Activated CD4-positive, alpha-beta T cell treated with anti-CD3 and anti-CD28 coated beads, Interleukin-2, Interleukin-6, amounts not matched to agents 100 ng/mL and 50 ng/mL, durations not matched to agents 16 hours and 8 hours (primary cell): ENCODE measurements at places on chromosomes 11 and 22.

DNA sequence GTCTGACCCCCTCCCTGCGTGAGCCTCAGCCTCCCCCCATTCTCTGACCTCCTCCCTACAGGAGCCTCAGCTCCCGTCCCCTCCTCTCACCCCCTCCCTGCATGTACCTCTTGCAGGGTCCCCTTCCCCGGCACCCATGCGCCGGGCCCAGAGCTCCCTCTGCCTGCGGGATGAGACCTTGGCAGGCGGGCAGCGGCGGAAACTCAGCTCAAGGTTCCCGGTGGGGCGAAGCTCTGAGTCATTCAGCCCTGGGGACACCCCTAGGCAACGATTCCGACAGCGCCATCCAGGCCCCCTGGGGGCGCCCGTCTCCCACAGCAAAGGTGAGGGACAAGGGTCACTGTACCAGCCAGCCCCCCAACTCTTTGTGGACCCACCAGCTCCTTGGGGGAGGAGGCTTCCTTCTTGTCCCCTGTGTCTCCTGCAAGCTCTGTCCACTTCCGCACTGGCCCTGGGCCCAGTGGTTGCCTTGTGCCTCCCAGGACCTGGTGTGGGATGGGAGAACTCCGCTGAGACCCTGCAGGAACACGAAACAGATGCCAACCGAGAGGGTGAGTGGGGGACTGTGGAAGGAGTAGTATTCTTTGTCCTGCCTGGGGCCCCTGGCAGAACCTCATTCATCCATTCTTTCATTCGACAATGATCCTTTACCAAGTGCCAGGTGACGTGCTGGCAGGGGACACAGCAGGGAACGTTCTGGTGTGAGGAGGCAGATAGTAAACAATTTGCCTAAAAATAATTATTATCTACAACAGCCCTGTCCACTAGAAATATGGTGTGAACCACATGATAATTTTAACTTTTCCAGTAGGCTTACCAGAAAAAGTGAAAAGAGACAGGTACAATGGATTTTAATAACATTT lies 3.7 kb upstream of the RPS6KA4 start:
- peak; percentile 46 for DNase-seq

DNA sequence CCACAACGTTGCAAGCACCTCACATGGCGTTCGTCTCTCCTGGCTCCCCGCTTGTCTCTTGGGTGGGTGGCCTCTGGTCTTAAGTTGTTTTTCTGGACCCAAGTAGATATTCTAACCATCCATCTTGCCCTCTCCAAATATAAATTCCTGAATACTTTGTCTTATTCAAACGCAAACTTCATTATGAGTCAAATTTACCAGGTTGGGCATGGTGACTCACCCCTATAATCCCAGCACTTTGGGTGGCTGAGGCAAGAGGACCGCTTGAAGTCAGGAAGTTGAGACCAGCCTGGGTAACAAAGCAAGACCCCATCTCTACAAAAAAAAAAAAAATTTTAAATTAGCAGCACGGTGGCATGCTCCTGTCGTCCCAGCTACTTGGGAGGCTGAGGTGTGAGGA lies 5.1 kb upstream of the IGSF9B start:
- DNase-seq, result peak; percentile 44

- DNase-seq, result no peak
Measured at GRCh38 chr11:29163231-29163630, 853.6 kb downstream of the KCNA4 start.

GRCh38 chr22:25964961-25965730 lies 204.1 kb upstream of the SEZ6L start:
- no peak for DNase-seq

DNA sequence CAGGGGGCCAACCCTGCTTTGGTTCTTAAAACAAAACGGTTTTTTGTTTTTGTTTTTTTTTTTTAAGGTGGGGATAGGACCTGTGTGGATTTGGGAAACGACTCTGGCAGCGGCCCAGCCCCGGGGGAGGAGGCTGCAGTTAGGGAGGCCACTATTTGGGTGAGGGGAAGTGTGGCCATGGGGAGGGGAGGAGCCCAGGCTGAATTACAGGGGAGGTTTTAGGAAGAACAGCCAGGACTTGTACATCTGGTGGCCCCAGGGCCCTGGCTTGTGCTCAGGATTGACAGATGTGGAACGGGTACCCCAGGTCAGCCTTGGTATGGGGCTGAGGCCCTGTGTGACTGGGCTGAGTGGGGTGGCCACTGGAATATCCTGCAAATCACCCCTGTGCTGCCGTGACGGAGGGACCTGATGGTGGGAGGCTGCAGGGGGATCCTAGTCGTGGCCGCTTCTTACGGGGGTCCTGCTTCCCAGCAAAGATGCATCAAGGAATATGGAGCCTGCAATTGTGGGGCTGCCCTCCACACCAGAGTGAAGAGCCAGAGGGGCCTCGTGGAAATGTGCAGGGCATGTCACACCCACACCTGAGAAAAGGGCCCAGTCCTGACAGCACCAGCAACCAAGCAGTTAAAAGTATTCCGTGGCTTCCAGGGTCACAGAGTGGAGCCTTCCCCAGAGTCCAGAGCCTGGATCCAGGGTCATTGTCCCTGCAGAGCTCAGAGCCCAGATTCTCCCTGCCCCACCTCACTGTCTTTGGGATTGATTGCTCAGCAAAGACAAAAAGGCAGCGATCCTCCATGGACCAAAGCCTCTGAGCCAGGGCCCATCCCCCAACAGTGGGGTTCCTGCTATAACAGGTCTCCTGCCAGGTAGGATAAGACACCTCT lies 55.2 kb upstream of the WNT7B start:
- DNase-seq, result no peak

DNA sequence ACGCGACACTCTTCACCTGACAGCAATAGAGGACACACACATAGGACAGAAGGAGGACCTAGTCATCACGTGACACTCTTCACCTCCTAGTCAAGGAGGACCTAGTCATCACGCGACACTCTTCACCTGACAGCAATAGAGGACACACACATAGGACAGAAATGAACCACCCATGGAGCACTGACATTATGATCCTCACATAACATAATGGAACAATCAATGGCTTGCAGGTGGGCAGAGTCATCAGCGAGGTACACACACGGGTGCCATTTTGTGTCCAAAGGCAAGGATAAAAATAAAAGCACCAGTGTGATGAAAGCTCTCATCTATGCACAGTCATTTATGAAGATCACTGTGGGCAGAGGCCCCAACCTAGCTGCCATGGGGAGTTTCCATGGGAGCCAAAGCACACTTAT lies 354.7 kb downstream of the LARGE1 start:
- DNase-seq, result no peak

DNA sequence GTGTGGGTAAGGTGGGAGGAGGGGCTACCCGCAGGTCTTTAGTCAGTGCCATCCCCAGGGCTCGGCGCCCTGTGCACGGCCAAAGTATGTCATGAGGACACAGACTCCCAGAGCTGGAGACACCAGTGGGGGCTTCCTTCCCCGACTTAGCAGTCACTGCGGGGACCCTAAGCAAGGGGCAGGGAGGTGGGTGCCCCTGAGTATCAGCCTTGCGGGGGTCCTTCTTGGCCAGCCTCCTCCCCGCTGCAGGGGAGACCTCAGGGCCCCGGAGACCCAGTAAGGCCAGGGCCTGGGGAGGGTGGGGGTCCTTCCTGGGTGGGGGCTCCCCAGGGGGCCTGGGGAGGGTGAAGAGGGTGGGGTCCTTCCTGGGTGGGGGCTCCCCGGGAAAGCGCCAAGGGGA lies 673.8 kb downstream of the BRD1 start:
- no peak for DNase-seq

DNA sequence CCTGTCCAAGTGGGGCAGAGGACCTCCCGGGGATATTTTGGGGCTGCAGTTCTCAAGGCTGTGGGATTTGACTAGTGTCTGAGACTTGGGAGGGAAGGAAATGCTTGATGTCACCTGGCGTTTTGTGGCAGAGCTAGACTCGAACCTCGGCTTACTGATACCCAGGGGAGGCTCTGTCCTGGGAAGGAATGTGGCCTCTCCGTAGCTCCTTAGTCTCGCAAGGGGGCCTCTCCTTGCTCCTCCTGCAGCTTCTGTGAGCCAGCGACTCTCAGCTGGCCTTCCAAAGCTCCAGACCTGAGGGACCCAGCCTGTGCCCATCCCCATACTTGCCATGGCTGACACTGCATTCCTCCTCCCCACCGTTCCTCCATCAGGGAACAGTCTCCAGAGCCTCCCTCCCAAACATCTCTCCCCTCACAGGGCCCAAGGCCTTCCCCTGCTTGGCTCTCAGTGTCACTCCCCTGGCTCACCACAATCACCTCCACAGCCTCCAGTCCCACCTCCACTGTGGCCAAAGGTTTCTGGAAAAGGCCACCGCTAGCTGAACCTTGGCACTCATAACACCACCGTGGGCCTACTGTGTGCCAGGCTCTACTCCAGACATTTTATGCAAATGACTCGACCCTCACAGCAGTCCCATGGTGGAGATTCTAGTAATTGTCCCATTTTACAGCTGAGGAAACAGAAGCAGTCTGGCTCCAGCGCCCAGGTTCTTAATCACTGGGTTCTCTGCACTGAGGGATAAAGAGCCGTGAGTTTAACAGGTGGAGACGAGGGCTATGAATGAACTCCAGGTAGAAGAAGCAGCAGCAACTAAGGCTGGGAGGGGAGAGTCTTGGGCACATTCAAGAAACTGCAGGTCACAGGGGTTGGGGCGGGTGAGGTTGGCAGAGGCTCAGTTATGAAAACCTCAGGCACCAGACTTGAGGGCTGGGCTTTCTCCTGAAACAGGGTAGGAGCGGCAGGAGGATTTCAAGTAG lies 12.1 kb downstream of the P2RY2 start:
- DNase-seq, result no peak

DNA sequence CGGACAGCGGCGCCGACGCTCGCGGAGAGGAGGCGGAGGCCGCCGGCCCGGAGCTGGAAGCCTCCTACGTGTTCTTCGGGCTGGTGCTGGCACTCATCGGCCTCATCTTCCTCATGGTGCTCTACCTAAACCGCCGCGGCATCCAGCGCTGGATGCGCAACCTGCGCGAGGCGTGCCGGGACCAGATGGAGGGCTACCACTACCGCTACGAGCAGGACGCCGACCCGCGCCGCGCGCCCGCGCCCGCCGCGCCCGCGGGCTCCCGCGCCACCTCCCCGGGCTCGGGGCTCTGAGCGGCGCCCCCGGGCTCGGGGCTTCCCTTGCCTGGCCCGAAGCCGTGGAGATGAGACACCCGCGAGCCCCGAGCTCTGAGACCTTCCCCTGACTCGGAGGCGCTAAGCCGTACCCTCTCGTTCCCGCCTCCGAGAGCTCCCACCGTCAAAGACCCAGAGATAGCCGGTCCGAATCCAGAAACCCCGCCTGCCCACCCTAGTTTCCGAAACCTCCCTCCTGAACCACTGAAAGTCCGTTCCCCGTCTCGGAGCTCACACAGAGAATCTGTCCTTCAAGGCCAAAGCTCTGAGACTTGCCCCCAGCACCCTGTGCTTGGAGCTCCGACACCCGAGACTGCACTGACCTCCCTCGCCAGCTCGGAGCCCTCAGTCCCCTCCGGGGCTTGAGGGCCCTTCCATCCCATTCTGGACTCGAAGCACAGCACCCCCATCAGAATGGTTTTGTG lies 1.5 kb downstream of the TPBGL start:
- DNase-seq, result no peak

DNA sequence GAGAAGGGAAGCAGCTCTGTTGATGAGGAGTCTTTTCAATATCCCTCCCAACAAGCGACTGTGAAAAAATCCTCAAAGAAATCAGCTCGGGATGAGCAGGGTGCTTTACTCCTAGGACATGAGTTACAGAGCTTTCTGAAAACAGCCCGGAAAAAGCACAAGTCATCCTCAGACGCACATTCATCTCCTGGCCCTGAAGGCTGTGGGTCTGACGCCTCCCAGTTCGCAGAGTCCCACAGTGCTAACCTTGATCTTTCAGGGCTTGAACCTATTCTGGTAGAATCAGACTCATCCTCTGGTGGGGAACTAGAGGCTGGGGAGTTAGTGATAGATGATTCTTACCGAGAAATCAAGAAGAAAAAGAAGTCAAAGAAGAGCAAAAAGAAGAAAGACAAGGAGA lies 7.7 kb downstream of the HMGXB4 start:
- DNase-seq, result no peak

GRCh38 chr11:7160814-7161489 lies 72.2 kb downstream of the RBMXL2 start:
- peak; percentile 86 for DNase-seq

DNA sequence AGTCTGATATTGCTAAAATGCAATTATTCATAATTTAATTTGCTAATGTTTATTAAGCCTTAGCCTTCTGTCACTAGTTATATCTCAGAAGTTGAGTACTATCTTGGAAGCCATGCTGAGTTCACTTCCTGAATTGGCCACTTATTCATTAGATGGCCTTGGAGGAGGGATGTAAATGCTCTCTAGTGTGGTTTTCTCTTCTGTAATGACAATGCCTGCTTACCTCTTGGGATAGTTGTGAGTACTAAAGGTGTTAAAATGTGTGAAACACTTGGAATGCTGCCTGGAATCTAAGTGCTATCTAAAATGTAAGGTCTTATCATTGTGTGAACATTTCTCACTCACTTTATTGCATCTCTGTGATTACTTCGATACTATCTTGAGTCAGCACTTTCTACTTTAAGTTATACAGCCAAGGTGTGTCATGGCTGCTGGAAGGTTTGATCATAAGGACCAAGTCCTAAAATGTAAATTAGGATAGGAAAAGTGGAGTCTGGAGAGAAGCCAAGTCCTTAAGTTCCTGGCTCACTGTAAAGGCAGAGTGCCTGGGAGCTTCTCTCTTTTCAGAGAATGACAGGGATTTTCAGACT lies 12.4 kb downstream of the GLYATL2 start:
- DNase-seq, result no peak

GRCh38 chr11:134756811-134757540 lies 344.9 kb upstream of the B3GAT1 start:
- DNase-seq, result no peak

DNA sequence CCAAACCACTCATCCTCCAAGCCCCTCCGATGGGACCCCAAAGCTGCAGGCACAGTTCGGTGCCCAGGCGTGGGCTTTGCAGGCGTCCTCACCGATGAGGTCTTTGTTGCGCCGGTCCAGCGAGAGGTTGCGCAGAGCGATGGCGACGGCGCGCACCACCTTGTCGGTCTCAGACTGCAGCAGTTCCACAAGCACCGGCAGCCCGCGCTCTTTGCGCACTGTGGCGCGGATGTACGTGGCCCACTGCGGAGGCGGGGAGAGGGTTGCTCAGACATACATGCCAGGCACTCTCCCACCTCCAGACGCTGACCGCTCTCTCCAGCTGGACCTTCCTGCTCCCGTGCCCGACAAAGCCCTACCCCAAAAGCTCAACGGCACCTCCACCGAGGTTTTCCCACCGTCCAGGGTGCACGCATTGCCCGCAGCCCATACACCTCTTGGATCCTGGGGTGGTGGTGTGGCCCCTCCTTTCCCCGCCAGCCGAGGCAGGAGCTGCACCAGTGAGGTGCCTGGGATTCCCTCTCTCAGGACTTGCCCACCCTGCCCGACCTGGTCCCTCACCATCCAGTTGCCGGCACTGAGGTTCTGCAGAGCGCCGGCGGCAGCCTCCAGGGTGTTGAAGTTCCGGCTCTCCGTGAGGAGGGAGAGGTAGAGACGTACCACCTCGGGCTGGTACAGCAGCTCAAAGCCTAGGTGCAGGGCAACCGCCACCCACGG lies 32.1 kb upstream of the TXNRD2 start:
- no peak for DNase-seq

- peak; percentile 65 for DNase-seq
Measured at GRCh38 chr11:61967924-61968757, 707 bp upstream of the FTH1 start.
